Activated naive CD8-positive, alpha-beta T cell treated with anti-CD3 and anti-CD28 coated beads, Interleukin-2, amount 10 ng/mL, durations not matched to agents 7 days and 5 days (primary cell): ENCODE measurements at places on chromosomes 2 and 18.
A peak's percentile ranks its signal among the peaks of the same experiment; 100 is the strongest.

- no peak for DNase-seq
- H3K4me1 ChIP-seq = peaks cover 7% of the 10 kb centered on the region
- H3K27ac ChIP-seq = no peak overlapping the region
- H3K27me3 ChIP-seq = no peaks in the 10 kb centered on the region
- H3K4me3 ChIP-seq = no peak overlapping the region
Measured at GRCh38 chr2:136029149-136029548, 43.7 kb upstream of the DARS1 start.

DNA sequence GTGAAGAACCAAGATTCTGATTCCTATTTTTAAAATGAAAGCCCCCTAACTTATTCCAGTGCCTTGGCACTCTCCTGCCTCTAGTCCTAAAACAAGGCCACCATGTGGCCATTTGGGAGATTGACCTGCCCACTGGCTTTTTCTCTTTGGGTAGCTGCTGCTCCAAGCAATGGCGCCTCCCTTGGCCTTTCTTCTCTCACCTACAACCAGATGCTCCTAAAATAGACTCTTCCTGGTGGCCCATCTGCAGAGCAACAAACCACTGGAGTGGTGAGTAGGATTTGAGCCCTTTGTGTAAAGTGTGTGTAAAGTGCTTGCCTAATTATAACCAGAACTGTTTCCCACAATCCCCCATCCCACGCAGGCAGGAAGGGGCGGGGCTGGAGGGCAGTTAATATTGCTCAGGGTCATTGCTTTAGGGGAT, 114.2 kb downstream of the FHOD3 start:
- no peaks in the 10 kb centered on the region for H3K36me3 ChIP-seq
- H3K4me3 ChIP-seq = no peak overlapping the region
- no peaks in the 10 kb centered on the region for H3K27me3 ChIP-seq
- no peaks in the 10 kb centered on the region for H3K4me1 ChIP-seq

- H3K27me3 ChIP-seq = no peaks in the 10 kb centered on the region
- no peak for DNase-seq
- H3K4me3 ChIP-seq = no peak overlapping the region
- H3K36me3 ChIP-seq = peaks cover 6% of the 10 kb centered on the region
- H3K4me1 ChIP-seq = peaks cover 12% of the 10 kb centered on the region
Measured at GRCh38 chr18:74113711-74114110, 33.9 kb downstream of the FBXO15 start.

DNA sequence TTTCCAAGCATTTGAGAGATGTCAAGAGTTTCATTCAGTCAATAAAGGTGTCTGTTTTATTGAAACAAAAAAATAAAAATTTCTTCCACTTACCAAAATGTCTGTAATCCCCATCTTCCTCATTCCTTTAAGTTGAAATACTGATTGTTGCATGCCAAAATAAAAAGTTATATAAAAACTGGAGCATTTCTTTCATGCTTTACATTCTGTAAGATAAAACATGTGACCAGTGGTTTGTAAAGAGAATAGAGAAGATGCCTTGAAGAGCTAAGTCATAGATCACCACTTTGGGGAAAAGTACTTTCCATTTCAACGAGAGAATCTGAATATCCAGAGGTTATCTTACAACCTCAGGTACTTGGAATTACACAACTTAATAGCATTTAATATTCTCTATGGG, 35.9 kb upstream of the MYO1B start:
- no peaks in the 10 kb centered on the region for H3K27me3 ChIP-seq
- no peak for DNase-seq
- H3K27ac ChIP-seq = no peak overlapping the region
- H3K4me1 ChIP-seq = peaks cover 18% of the 10 kb centered on the region
- H3K4me3 ChIP-seq = no peak overlapping the region

DNA sequence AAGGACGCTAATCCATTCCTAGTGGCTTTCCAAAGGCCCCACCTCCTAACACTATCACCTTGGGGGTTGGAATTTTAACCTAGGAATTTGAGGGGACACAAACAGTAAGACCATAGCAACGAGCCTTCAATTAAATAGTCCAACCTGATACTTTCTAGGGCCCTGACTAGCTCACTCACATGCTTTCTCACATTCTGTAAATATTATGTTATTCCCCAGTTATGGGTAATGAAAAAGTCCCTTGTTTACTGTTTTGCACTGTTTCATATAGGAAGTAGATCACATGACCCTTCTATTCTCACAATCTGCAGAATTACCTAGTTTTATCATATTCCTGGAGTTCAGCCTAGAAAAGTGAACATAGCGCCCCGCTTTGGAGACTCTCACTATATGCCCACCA, 1212.1 kb upstream of the ACVR2A start:
- no peaks in the 10 kb centered on the region for H3K36me3 ChIP-seq
- no peaks in the 10 kb centered on the region for H3K4me1 ChIP-seq
- H3K27me3 ChIP-seq = no peaks in the 10 kb centered on the region
- H3K27ac ChIP-seq = no peak overlapping the region
- no peak overlapping the region for H3K4me3 ChIP-seq

DNA sequence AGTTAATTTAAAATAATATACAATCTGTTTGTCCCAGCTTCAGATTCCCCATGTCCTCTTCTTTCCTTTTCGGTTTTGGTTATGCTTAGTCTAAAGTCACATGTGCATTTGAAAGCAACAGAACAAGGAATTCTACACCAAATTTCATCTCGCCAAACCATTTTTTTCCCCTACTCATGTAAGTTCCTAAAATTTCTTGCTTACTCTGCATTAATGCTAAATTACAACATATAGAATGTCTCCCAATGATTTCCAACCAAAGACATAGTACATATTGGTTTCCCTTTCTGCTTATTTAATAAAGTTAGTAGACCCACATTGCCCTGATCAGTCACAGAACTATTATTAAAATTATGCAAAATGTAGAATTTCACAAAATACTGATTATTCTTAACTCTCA, 212.3 kb downstream of the ARHGAP15 start:
- H3K36me3 ChIP-seq = peaks cover 36% of the 10 kb centered on the region
- H3K27ac ChIP-seq = no peak overlapping the region
- H3K4me1 ChIP-seq = peaks cover 5% of the 10 kb centered on the region

- peaks cover 12% of the 10 kb centered on the region for H3K4me1 ChIP-seq
- H3K27ac ChIP-seq = no peak overlapping the region
- H3K27me3 ChIP-seq = peaks cover 14% of the 10 kb centered on the region
- no peaks in the 10 kb centered on the region for H3K36me3 ChIP-seq
- no peak for DNase-seq
Measured at GRCh38 chr2:112150447-112150846, 12.3 kb downstream of the FBLN7 start.

- H3K27me3 ChIP-seq = no peaks in the 10 kb centered on the region
- H3K36me3 ChIP-seq = peaks cover 3% of the 10 kb centered on the region
- no peak for DNase-seq
- no peak overlapping the region for H3K4me3 ChIP-seq
Measured at GRCh38 chr2:178700136-178700535, 107.1 kb downstream of the TTN start.

- H3K27ac ChIP-seq = no peak overlapping the region
- peaks cover 37% of the 10 kb centered on the region for H3K27me3 ChIP-seq
- no peaks in the 10 kb centered on the region for H3K4me1 ChIP-seq
- no peak overlapping the region for H3K4me3 ChIP-seq
- H3K36me3 ChIP-seq = no peaks in the 10 kb centered on the region
Measured at GRCh38 chr2:235666213-235666781, 172.5 kb downstream of the AGAP1 start.

GRCh38 chr2:37647971-37648330, 23.5 kb downstream of the CDC42EP3 start:
- no peak for DNase-seq
- H3K27ac ChIP-seq = peak overlapping the region; percentile 90
- H3K4me1 ChIP-seq = peaks cover 51% of the 10 kb centered on the region
- no peaks in the 10 kb centered on the region for H3K27me3 ChIP-seq
- peaks cover 65% of the 10 kb centered on the region for H3K36me3 ChIP-seq

- peaks cover 3% of the 10 kb centered on the region for H3K4me1 ChIP-seq
- peaks cover 19% of the 10 kb centered on the region for H3K36me3 ChIP-seq
- H3K27ac ChIP-seq = no peak overlapping the region
- no peak overlapping the region for H3K4me3 ChIP-seq
- no peak for DNase-seq
Measured at GRCh38 chr2:174142290-174142689, 106.0 kb downstream of the OLA1 start.

DNA sequence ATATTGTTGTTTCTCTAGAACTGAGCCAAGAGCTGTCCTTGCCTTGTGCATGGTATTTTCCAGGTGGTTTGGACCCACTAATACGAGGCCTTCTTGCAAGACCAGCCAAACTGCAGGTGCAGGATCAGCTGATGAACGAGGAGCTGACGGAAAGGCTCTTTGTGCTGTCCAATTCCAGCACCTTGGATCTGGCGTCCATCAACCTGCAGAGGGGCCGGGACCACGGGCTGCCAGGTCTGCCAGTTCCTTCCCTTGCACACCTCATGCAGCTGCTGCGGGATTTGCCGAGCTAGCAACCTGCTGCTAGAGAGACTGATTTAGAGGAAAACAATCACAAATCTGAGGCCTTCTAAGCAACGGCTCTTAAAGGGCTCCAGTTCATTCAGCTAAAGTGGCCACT, 74.5 kb downstream of the TPO start:
- H3K4me3 ChIP-seq = no peak overlapping the region
- no peaks in the 10 kb centered on the region for H3K4me1 ChIP-seq
- H3K27me3 ChIP-seq = no peaks in the 10 kb centered on the region
- DNase-seq = no peak
- H3K36me3 ChIP-seq = no peaks in the 10 kb centered on the region
- H3K27ac ChIP-seq = no peak overlapping the region

GRCh38 chr18:78425019-78425412, 554.6 kb upstream of the SALL3 start:
- H3K4me3 ChIP-seq = no peak overlapping the region
- H3K27me3 ChIP-seq = no peaks in the 10 kb centered on the region
- H3K27ac ChIP-seq = no peak overlapping the region
- no peaks in the 10 kb centered on the region for H3K36me3 ChIP-seq

GRCh38 chr2:141560723-141561122, 570.1 kb downstream of the LRP1B start:
- no peaks in the 10 kb centered on the region for H3K27me3 ChIP-seq
- no peak overlapping the region for H3K4me3 ChIP-seq
- H3K4me1 ChIP-seq = no peaks in the 10 kb centered on the region
- H3K36me3 ChIP-seq = no peaks in the 10 kb centered on the region
- H3K27ac ChIP-seq = no peak overlapping the region

- no peaks in the 10 kb centered on the region for H3K36me3 ChIP-seq
- H3K27me3 ChIP-seq = peaks cover 7% of the 10 kb centered on the region
- no peak for DNase-seq
- no peaks in the 10 kb centered on the region for H3K4me1 ChIP-seq
Measured at GRCh38 chr2:191869178-191869577, 22.3 kb upstream of the CAVIN2 start.

- H3K27me3 ChIP-seq = peaks cover 7% of the 10 kb centered on the region
- no peaks in the 10 kb centered on the region for H3K36me3 ChIP-seq
- no peak overlapping the region for H3K27ac ChIP-seq
- H3K4me1 ChIP-seq = no peaks in the 10 kb centered on the region
- no peak for DNase-seq
Measured at GRCh38 chr2:29490045-29490444, 374.8 kb downstream of the CLIP4 start.

DNA sequence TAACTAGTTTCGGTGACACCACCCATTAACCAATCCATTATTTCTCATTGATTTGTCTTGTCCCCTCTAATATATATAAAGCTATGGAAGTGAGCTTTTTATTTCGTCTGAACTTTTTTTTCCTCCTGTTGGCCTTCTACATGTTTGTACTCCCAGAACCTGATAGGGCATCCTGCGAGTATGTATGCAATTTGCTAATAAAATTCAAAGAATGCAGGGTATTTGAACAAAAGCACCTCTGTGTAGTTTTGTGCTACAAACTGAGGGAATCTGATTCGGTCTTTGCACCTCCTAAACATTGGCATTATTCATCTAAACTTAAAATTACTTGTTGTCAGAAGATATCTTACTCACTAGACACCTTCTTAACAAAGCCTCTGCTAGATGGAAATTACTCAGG, 242.9 kb upstream of the TMEFF2 start:
- peak overlapping the region; percentile 10 for H3K27ac ChIP-seq
- no peaks in the 10 kb centered on the region for H3K4me1 ChIP-seq
- no peaks in the 10 kb centered on the region for H3K36me3 ChIP-seq

DNA sequence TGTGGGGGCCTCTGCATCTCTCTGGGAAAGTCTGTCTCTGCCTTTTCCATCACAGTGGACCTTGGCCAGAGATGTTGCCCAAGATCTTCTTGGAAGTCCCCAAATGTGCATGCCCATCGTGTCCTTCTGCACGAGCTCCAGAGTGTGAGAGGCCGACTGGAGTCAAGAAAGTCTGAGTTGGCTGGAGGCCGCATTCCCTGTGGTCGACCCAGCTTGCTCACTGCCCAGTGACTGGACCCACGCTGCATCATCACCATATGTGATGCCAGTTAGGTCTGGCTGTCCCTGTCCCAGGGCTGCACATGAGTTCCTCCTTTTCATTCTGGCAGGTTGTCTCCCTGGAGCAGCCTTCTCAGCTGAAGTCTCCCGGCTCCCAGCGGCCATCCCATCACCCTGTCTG, 93.8 kb downstream of the ARL4C start:
- peaks cover 15% of the 10 kb centered on the region for H3K36me3 ChIP-seq
- DNase-seq = no peak
- H3K4me1 ChIP-seq = peaks cover 62% of the 10 kb centered on the region
- no peak overlapping the region for H3K4me3 ChIP-seq
- peak overlapping the region; percentile 83 for H3K27ac ChIP-seq
- no peaks in the 10 kb centered on the region for H3K27me3 ChIP-seq

- no peak overlapping the region for H3K27ac ChIP-seq
- peaks cover 50% of the 10 kb centered on the region for H3K27me3 ChIP-seq
- H3K4me3 ChIP-seq = peak overlapping the region; percentile 76
Measured at GRCh38 chr2:224039770-224040440, 819 bp upstream of the SERPINE2 start.
